ENCODE measurements at places on chromosomes 2 and 18.

- no peak for DNase-seq
Observed at GRCh38 chr2:3670941-3671340, 12.9 kb downstream of the ALLC start.

DNA sequence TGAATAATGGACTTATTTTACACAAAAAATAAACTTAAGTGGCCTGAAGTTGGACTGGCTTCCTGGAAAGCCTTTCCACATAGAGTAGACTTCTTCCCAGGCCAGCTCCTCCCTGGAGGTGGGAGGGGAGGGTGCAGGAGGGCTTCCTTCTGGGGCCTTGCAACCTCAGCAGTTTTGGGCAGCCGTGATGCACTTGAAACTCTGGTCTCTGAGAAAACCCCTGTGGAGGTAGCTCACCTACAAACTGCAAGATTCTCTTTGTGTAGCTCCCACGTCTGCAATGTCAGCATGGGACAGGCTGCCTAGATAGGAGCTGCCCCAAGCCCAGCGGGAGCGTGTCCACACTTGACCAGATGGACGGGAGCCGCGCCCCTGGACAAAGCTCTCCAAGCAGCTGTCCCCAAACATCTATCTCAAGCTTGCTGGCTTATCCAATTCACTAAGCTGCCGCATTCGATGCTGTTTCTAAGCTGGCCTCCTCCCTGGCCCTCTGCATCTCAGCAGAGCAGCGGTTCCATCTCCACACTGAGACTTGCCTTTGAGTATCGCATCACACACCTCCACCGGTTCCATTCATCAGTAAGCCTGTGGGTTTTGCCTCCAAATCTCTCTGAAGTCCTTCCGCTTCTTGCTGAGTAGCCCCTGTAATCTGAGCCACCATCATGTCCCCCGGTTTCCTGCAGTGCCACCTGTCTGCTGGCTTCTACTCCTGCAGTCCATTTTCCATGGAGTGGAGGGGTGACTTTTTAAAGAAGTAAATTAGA, 1.6 kb upstream of the LPIN1 start:
- no peak for DNase-seq

DNA sequence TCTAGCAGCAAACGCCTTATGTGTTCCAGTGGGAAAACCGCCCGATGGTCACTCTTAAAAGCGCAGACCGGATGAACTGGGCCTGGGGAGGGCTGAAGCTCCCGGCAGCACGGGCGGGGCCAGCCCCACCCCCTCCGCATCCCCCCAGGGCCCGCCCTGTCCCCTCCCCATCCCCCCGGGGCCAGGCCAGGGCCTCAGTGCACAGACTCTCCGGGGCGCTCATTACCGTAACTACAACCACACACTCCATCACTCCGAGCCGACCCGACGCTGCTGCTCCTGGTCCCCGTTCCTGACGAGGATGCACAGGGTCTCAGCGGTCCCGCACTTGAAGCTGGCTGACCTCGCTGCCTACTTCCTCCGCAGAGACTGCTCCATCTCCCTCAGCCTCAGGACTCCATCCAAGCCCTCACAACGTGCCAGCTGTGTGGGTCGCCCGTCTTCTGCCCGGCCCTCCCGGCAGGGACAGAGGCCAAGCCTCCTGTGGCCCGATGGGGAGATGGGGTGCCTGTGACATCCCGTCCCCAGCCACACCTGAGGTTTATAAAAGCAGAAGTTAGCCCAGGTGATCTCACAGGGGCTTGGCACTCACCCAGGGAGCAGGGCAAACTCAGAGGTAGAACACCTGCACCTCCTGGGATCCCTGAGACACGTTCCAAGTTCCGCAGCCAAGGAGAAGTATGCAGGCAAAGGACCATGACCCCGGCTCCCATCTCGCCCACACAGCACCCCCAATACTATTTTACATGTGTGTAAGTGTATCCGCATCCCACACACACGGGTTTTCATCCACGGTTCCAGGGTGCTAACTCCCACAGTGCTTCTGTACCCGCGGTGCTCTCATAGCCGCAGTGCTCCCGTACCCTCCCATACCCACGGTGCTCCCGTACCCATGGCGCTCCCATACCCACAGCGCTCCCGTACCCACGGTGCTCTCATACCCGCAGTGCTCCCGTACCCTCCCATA, 36.0 kb downstream of the SLC66A2 start:
- DNase-seq: no peak

- no peak for DNase-seq
Observed at GRCh38 chr2:64227603-64228125, 83.4 kb upstream of the PELI1 start.

DNA sequence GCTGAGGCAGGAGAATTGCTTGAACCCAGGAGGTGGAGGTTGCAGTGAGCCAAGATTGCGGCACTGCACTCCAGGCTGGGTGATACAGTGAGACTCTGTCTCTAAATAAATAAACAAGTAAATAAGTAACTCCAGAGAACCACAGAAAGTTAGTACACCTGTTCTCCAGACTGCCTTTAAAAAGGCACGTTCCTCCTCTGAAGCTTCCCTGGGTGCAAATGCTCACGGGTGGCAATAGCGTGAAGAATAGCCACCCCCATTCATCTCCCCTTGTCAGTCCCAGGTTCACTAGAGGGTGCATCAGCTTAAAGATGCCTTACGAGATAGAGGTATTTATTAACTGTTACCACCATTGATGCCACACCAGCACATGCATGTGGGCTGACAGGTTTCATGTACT, 64.3 kb upstream of the RTN4 start:
- no peak for DNase-seq

Data from amygdala (tissue), 56 donors.